Stomach (tissue), 19 donors: ENCODE measurements at places on chromosomes 6 and 20.
A peak's percentile ranks its signal among the peaks of the same experiment; 100 is the strongest.

DNA sequence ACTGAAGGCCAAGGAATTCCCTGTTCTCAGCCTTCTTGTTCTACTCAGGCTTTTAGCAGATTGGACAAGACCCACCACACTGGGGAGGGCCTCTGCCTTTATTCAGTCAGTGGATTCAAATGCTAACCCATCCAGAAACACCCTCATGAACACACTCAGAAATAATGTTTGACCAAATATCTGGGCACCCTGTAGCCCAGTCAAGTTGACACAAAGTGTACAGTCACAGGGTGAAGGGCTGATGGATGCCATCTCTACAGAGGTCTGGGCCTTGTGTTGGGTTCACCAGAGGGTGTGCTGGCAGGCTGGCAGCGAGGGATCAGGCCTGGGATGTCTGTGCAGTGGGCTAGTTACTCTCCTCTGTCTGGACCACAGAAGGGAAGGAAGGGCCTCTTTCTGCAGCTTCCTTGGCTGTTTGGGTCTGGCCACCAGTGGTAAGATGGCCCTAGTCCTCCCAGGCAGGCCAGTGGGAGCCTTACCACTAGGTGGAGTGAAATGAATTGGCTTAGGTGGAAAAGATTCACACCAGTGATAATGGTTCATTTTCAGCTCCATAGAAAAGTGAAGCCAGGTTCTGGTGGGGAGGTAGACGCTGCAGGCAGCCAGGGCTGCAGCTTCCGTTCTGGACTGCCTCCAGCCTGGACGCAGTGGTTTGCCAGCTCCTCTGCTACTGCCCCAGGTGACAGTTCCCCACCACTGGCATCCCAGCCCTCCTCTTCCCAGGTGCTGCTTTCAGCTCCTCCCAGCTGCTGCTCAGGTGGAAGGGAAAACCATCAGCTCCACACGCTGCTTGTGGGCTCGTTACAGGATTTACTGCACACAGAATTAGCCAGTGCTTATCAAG, 9.2 kb downstream of the TUBB2A start:
- peaks cover 43% of the 10 kb centered on the region for H3K36me3 ChIP-seq
- no peaks in the 10 kb centered on the region for H3K4me1 ChIP-seq
- no peaks in the 10 kb centered on the region for H3K27me3 ChIP-seq
- DNase-seq, result no peak

- H3K4me1 ChIP-seq, result no peaks in the 10 kb centered on the region
- no peaks in the 10 kb centered on the region for H3K36me3 ChIP-seq
- no peak for DNase-seq
- no peak overlapping the region for H3K27ac ChIP-seq
- no peak overlapping the region for H3K4me3 ChIP-seq
These were observed 560.5 kb downstream of the HAO1 start for GRCh38 chr20:7379621-7380220.

DNA sequence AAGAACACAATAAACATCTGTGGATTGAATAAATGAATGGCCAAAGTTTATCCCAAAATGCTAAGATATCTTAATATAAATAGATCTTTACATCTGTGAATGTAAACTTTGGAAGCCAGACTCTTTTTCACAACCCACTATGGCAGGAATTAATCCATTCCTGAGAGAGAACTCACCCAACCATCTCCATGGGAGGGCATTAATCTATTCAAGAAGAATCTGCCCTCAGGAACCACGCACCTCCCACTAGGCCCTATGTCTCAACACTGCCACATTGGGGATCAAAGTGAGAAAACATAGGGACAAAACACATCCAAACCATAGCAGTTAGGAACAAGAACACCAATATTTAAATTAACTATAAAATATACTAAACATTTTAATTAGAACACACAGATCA, 3.4 kb downstream of the UBE3D start:
- no peaks in the 10 kb centered on the region for H3K36me3 ChIP-seq
- no peak for DNase-seq
- no peak overlapping the region for H3K4me3 ChIP-seq
- H3K4me1 ChIP-seq, result peaks cover 8% of the 10 kb centered on the region
- H3K27me3 ChIP-seq, result no peaks in the 10 kb centered on the region
- H3K27ac ChIP-seq, result no peak overlapping the region

- no peak overlapping the region for H3K4me3 ChIP-seq
- H3K36me3 ChIP-seq, result no peaks in the 10 kb centered on the region
- H3K27ac ChIP-seq, result no peak overlapping the region
- no peak for DNase-seq
These were observed 40.0 kb upstream of the APCDD1L start for GRCh38 chr20:58555078-58555765.

DNA sequence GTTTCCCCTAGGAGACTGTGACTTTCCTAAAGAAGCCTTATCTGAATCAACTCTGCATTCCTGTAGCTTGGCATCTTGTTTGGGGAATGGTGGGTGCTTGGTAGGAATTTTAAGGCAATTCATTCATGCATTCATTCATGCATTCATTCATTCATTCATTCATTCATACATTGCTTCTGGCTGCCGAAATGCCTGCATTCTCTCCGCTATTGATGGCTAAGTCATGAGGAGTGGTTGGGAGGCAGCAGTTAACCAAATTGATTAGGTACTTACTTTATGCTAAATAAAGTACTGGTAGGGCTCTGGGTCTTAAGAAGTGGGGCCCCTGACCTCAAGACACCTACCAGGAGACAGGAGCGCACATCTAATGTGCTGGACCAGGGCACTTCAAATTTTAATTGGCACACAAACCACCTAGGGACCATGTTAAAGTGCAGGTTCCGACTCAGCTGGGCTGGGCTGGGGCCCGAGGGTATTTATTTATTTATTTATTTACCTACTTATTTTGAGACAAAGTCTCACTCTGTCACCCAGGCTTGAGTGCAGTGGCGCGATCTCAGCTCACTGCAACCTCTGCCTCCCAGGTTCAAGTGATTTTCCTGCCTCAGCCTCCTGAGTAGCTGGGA, 127.6 kb downstream of the ANKRD60 start:
- H3K27me3 ChIP-seq, result no peaks in the 10 kb centered on the region
- DNase-seq, result no peak
- no peaks in the 10 kb centered on the region for H3K4me1 ChIP-seq
- no peak overlapping the region for H3K4me3 ChIP-seq
- no peaks in the 10 kb centered on the region for H3K36me3 ChIP-seq

GRCh38 chr6:30490026-30490876, 942 bp downstream of the HLA-E start:
- peaks cover 44% of the 10 kb centered on the region for H3K36me3 ChIP-seq
- peak; percentile 88 for DNase-seq
- H3K4me3 ChIP-seq, result peak overlapping the region; percentile 64
- H3K27ac ChIP-seq, result peak overlapping the region; percentile 97
- H3K4me1 ChIP-seq, result peaks cover 55% of the 10 kb centered on the region
- H3K27me3 ChIP-seq, result no peaks in the 10 kb centered on the region

DNA sequence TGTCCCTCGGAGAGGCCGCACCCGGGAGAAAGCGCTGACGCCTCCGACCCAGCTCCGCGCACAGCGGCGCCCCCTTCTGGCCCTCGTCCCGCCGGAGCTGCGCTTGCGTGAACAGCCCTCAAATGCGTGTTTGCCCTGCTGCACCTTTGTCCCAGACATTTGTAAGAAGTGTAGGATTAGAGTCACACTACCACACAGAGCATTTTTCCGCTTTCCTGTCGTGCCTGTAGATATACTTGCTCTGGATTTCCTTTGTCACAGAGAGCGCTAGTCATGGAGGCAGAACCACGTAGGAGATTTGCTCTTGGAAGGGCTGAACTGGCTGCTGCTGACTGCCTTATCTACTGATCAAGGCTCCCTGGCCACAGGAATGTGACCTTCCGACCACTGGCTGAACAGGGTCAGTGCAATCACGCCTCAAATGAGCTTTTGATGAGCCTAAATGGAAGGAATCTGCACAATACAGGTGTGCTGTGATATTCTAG, 62.3 kb downstream of the PAX1 start:
- no peak overlapping the region for H3K27ac ChIP-seq
- H3K4me3 ChIP-seq, result no peak overlapping the region

GRCh38 chr6:35093783-35094182, 47.4 kb downstream of the TCP11 start:
- H3K36me3 ChIP-seq, result peaks cover 21% of the 10 kb centered on the region
- no peak overlapping the region for H3K27ac ChIP-seq
- H3K4me1 ChIP-seq, result peaks cover 10% of the 10 kb centered on the region

- H3K4me3 ChIP-seq, result no peak overlapping the region
- DNase-seq, result no peak
- no peaks in the 10 kb centered on the region for H3K27me3 ChIP-seq
- peaks cover 7% of the 10 kb centered on the region for H3K4me1 ChIP-seq
These were observed 89.9 kb downstream of the CDC5L start for GRCh38 chr6:44477293-44477894.

GRCh38 chr6:144423167-144423566, 138.0 kb downstream of the UTRN start:
- no peak overlapping the region for H3K27ac ChIP-seq
- no peak overlapping the region for H3K4me3 ChIP-seq
- DNase-seq, result no peak
- peaks cover 9% of the 10 kb centered on the region for H3K36me3 ChIP-seq
